ENCODE measurements at places on chromosomes 7 and 10.

DNA sequence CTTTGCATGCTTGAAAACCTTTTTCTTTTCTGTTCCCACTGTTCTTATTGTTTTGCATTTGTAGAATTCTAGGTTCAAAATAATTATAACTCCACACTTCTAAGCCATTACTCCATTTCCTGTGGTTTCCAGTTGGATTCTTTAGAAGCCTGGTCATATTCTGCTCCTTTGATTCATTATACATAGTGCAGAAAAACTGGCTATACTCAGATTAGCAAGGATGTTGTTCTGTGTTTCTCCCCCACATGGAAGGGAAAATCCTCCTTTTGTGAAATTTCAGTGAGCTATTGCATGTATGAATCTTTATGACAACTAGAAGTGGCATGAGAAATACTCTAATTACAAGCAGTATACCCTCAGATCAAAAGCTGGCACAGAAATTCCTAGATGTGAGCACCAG lies 79.5 kb downstream of the SLC13A1 start:
- no peaks in the 10 kb centered on the region for H3K4me1 ChIP-seq
- H3K27me3 ChIP-seq = no peaks in the 10 kb centered on the region
- no peak overlapping the region for H3K4me3 ChIP-seq
- DNase-seq = no peak

DNA sequence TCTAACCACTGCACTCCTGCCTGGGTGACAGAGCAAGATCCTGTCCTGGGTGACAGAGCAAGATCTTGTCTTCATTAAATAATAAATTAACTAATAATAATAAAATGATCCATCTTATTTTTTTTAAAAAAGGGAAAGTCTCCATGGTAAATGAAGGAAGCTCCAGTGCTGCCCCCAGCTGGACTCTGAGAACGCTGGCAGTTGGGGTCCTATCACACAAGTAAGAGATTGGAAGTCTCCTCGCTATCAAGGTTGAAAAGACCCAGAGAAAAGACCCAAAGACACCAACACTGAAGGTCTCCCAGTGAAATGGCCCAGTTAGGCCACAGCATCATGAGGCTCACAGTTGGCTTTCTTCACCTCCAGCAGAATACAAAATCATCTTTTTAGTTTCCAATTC lies 13.8 kb upstream of the C10orf67 start:
- DNase-seq = no peak
- peaks cover 11% of the 10 kb centered on the region for H3K4me1 ChIP-seq
- H3K27ac ChIP-seq = no peak overlapping the region
- H3K4me3 ChIP-seq = no peak overlapping the region
- H3K27me3 ChIP-seq = no peaks in the 10 kb centered on the region
- H3K36me3 ChIP-seq = no peaks in the 10 kb centered on the region

DNA sequence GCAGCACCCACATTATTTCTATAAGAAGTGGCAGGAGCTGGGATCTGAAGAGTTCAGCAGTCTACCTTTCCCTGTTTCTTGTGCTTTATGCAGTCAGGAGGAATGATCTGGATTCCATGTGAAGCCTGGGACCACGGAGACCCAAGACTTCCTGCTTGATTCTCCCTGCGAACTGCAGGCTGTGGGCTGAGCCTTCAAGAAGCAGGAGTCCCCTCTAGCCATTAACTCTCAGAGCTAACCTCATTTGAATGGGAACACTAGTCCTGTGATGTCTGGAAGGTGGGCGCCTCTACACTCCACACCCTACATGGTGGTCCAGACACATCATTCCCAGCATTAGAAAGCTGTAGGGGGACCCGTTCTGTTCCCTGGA lies 874 bp upstream of the RBP3 start:
- DNase-seq = no peak
- no peak overlapping the region for H3K4me3 ChIP-seq
- no peaks in the 10 kb centered on the region for H3K4me1 ChIP-seq
- no peak overlapping the region for H3K27ac ChIP-seq
- no peaks in the 10 kb centered on the region for H3K36me3 ChIP-seq

- H3K27me3 ChIP-seq = no peaks in the 10 kb centered on the region
- H3K27ac ChIP-seq = no peak overlapping the region
- no peaks in the 10 kb centered on the region for H3K4me1 ChIP-seq
These were observed 1156.7 kb downstream of the GATA3 start for GRCh38 chr10:9211228-9211627.

DNA sequence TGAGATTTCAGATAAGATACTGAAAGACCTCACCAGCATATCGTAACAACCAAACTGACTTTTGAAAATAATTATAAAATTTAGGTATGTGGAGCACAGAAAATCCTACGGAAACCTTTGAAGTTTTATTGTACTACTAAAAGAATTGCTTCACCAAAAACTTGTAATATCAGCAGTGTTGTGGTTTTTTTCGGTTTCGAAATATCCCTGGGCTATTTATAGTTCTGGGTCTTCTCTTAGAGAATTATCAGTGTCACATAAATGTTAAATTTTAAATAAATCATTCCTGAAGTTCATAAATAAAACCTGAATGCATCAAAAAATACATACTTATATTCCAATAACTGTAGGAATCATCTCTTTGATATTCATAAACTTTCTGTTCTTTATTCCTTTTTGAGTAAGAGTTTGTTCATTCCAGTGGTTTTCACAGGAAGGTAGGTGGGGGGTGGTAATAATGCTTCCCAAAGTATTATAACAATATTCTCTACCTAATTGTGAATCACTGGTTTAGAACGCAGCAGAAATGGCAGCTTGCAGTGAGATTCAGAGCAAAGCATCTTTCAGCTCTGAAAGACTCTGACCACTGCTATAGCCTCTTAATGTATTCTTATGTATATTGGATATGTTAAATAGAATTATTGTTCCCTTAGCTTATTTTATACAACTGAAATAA lies 60.2 kb downstream of the ZNF277 start:
- no peak overlapping the region for H3K4me3 ChIP-seq
- no peaks in the 10 kb centered on the region for H3K27me3 ChIP-seq
- H3K4me1 ChIP-seq = peaks cover 11% of the 10 kb centered on the region
- no peak overlapping the region for H3K27ac ChIP-seq

DNA sequence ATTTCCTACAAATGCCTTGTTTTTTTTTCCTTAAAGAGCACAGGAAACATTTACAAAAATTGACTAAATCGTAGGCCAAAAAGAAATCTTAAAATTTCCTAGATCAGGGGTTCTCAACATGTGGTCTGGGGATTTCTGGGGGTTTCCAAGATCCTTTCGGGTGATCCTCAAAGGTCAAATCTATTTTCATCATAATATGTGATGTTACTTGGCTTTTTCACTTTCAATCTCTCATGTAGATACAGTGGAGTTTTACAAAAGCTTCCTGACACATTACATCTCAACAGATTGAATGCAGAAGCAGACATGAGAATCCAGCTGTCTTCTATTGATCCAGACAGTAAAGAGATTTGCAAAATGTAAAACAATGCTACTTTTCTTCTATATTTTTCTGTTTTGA lies 497.3 kb downstream of the INHBA start:
- H3K36me3 ChIP-seq = no peaks in the 10 kb centered on the region
- H3K4me1 ChIP-seq = no peaks in the 10 kb centered on the region
- DNase-seq = no peak
- peaks cover 3% of the 10 kb centered on the region for H3K27me3 ChIP-seq
- H3K27ac ChIP-seq = no peak overlapping the region

GRCh38 chr10:3292636-3293035 lies 120.1 kb upstream of the PITRM1 start:
- no peak overlapping the region for H3K27ac ChIP-seq
- no peak overlapping the region for H3K4me3 ChIP-seq
- no peaks in the 10 kb centered on the region for H3K4me1 ChIP-seq
- H3K36me3 ChIP-seq = no peaks in the 10 kb centered on the region
- no peak for DNase-seq

DNA sequence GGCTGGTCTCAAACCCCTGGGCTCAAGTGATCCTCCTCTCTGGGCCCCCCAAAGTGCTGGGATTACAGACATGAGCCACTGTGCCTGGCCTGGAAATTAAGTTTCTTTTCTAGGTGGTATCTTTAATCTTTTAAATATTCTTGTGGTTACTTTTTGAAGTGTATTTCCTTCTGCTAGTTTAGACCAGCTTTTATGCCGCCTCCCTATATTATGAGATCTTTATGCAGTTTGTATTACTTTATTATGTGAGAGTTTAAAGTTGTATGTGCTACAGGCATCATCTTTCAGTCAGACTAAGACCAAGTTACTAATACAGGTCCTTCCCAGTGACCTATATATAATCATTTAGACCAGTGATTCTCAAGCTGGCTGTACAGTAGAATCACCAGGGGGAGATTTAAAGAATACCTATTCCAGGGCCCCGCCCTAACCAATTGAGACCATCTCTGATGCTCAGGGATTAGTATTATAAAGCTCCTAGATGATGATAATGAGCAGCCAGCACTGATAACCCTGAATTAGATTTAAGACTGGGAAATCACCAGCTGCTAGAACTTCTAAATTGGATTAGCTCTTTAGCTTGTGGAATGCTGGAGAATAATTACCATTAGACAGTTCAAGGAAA lies 11.3 kb downstream of the INPP5F start:
- no peak overlapping the region for H3K4me3 ChIP-seq
- H3K4me1 ChIP-seq = peaks cover 36% of the 10 kb centered on the region
- H3K27me3 ChIP-seq = no peaks in the 10 kb centered on the region

DNA sequence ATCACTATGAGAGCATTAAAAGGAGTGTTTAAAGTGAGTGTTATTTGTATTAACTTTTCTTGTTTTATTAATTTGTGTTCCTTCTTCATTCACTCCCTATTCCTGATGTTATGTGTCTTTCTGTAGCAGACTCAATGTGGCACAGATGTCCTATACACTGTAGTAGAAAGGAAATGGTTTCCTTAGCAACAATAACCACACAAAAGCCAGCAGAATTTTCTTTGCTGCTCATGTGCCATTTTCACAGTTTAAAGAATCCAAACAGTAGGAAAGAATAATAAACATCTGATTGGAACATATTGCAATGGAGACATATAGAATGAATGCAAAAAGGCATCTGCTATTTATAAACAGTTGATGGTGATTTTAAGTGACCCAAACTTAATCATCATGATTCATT lies 763.6 kb downstream of the PHTF2 start:
- H3K4me3 ChIP-seq = no peak overlapping the region
- DNase-seq = no peak

GRCh38 chr10:89363729-89364442 lies 14.0 kb upstream of the IFIT1B start:
- no peaks in the 10 kb centered on the region for H3K27me3 ChIP-seq
- H3K4me1 ChIP-seq = no peaks in the 10 kb centered on the region

DNA sequence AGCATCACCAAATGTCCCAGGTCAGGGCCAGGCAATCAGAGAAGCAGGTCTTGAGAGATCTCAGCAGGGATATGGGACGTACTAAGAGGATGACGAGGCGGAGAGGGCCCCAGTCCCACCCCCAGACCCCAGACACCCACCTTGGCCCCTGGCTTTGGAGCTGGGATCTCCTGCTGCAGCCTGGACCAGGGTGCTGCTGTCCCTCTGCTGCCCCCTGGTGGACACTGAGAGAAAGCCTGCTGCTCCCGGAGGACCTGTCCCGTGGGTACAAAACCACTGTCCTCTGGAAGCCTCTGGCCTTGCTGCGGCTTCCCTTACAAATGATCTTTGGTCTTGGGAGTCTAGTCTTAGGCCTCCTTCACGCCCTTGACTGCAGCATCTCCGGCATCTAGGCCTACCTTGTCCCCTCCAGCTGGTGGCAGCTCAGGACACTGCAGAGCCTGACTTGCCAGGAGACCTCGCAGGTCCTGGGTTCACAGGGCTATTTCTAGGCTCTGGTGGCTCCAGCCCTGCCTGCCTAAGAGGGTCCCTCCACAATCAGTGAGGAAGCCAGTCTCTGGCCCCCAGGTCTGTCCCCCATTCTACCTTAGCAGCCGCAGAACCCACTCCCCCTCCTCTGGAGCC lies 97.1 kb downstream of the RGS10 start:
- no peaks in the 10 kb centered on the region for H3K36me3 ChIP-seq
- peak; percentile 86 for DNase-seq
- no peaks in the 10 kb centered on the region for H3K27me3 ChIP-seq
- H3K27ac ChIP-seq = no peak overlapping the region
- no peak overlapping the region for H3K4me3 ChIP-seq

GRCh38 chr10:69669409-69669808 lies 39.4 kb downstream of the FAM241B start:
- H3K27ac ChIP-seq = no peak overlapping the region
- H3K4me3 ChIP-seq = no peak overlapping the region
- H3K36me3 ChIP-seq = no peaks in the 10 kb centered on the region

- H3K27ac ChIP-seq = no peak overlapping the region
- H3K4me1 ChIP-seq = no peaks in the 10 kb centered on the region
- no peaks in the 10 kb centered on the region for H3K36me3 ChIP-seq
- DNase-seq = no peak
- H3K27me3 ChIP-seq = no peaks in the 10 kb centered on the region
These were observed 77.5 kb upstream of the KCNMA1 start for GRCh38 chr10:77715088-77715487.

DNA sequence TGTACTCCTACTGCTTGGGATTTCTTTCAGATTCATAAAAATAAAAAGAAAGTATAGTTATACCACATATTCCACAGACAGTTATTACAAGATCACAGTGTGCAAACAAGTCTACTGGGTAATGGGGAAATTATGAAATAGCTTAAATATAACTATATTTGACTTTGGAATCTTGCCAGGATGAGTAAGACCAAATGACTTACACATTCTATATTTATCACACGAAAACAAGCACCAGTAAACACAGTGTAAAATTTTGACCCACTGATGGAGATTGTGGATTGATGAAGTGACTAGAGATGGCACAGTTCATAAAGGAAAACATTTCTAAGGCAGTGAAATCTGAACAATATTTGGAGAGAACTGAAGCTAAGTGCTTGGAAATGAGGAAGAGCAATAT lies 339.7 kb downstream of the THSD7A start:
- no peaks in the 10 kb centered on the region for H3K4me1 ChIP-seq
- no peaks in the 10 kb centered on the region for H3K27me3 ChIP-seq
- H3K4me3 ChIP-seq = no peak overlapping the region
- no peaks in the 10 kb centered on the region for H3K36me3 ChIP-seq
- no peak overlapping the region for H3K27ac ChIP-seq

DNA sequence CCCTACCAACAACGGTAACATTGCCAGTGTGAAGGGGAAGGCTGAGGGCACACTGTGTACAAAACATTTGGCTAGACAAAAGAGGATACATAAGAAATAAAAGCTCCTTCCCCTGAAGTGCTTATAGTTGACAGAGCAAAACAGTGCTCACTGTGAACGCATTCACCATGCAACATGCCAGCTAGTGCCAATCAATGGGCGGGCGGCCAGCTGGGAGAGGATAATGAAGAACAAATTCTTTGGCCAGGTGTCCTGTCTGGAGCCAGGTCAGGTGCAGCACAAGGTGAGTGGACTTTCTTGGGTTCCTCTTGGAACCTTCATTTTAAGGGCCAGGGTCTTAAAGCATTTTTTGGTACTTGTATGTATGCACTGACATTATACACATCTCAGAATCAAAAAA lies 106.1 kb downstream of the ICA1 start:
- no peaks in the 10 kb centered on the region for H3K27me3 ChIP-seq
- no peaks in the 10 kb centered on the region for H3K4me1 ChIP-seq
- no peaks in the 10 kb centered on the region for H3K36me3 ChIP-seq
- no peak overlapping the region for H3K27ac ChIP-seq
- DNase-seq = no peak

GRCh38 chr10:70137135-70137534 lies 4.5 kb upstream of the AIFM2 start:
- no peaks in the 10 kb centered on the region for H3K27me3 ChIP-seq
- no peak overlapping the region for H3K4me3 ChIP-seq
- H3K27ac ChIP-seq = no peak overlapping the region
- no peaks in the 10 kb centered on the region for H3K36me3 ChIP-seq
- no peak for DNase-seq

- H3K4me1 ChIP-seq = peaks cover 45% of the 10 kb centered on the region
- H3K27me3 ChIP-seq = no peaks in the 10 kb centered on the region
- H3K36me3 ChIP-seq = no peaks in the 10 kb centered on the region
- H3K27ac ChIP-seq = no peak overlapping the region
- H3K4me3 ChIP-seq = no peak overlapping the region
These were observed 15.8 kb downstream of the OSBPL3 start for GRCh38 chr7:24964191-24964590.

All from RWPE2 (cell line).